NCI-H1417 (cell line): ENCODE measurements at places on chromosomes 11 and 22.

- DNase-seq, result peak; percentile 16
Measured at GRCh38 chr11:57477507-57478189, 17.3 kb downstream of the RTN4RL2 start.

DNA sequence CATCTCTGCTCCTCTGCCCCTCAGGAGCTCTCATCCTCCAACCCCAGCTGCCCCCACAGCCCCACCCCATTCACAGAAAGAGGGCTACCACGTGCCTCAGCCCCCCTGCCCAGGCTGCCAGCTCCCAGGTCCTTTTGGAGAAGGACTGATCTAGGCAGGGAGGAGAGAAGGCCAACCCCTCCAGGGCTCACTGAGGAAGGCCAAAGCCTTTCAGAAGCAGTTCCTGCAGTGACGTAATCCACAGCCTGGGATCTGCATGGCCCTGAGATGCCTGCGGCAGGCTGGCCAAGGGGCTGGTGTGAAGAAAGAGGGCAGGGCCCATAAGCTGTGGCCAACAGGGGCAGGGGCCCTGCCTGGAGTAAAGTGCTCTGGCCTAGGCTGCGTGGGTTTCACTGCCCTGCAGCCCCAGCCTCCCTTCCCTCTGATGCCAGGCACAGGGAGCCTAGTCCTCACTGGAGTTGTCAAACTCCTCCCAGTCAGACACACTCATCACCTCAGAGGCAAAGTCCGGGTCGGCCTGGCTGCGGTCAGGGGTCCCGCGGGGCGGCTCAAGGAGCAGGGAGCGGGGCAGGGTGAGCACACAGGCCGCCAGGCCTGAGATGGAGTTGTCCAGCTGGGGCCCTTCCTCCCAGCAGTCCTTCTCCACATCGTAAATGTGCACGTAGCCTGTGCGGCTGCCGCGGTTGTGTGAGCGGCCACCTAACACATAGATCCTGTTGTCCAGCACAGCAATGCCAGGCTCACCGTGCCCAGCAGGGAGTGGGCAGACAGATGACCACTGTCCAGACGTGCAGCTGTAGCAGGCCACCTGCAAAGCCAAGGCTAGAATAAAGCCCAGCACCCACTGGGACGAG, 4.2 kb upstream of the SCARF2 start:
- DNase-seq, result no peak

DNA sequence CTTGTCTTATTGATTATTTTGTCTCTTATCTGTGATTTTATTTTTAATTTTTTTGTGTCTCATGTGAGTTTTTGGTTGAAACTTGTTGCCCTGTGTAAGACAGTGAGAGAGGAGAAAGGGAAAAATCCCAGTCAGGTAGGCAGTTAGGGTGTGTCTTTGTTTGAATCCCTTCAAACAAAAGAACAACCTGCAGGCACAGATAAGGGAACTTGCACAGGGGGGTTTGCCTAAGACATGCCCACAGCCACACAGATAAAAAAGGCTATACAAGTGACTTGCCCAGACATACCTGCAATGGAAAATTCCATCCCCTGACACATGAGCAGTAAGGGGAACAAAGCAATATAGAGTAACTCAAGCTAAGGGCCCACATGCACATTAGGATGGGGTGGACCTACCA, 127.8 kb upstream of the PLET1 start:
- DNase-seq, result no peak

- no peak for DNase-seq
Measured at GRCh38 chr22:49647627-49648026, 180.0 kb downstream of the BRD1 start.

GRCh38 chr11:44017443-44018126, 30.2 kb upstream of the ACCSL start:
- DNase-seq, result no peak

DNA sequence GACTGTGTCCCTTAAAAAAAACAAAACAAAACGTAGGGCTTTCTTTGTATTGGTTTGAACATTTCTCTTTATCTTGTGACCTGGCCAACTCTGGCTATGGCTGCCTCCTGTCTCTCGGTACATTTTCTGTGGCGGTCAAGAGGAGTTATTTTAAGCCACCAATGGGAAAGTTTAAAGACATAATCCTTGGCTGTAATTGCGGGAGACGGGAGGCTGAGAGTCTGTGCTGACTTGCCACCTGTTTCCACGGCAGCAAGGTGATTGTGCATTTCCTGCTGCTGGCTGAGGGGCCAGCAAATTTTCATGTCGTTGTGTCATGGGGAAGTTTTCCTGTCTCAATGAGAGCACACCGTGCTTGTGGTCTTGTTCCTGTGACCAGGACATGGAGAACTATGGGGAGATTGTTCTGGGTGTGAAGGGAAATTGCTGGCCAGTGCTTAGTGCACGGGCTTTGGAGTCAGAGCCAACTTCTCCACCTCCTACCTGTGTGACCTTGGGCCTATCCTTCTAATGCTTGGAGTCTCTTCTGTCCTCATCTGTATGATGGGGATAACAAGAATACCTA, 11.0 kb downstream of the PTPRJ start:
- DNase-seq, result peak; percentile 90

GRCh38 chr11:124081483-124081882, 33.8 kb upstream of the VWA5A start:
- DNase-seq, result no peak

- no peak for DNase-seq
Measured at GRCh38 chr11:42161886-42162285, 702.4 kb upstream of the LRRC4C start.

- DNase-seq, result no peak
Measured at GRCh38 chr22:41525450-41526225, 18.6 kb downstream of the POLR3H start.

- no peak for DNase-seq
Measured at GRCh38 chr11:86062719-86063118, 6.2 kb downstream of the PICALM start.

DNA sequence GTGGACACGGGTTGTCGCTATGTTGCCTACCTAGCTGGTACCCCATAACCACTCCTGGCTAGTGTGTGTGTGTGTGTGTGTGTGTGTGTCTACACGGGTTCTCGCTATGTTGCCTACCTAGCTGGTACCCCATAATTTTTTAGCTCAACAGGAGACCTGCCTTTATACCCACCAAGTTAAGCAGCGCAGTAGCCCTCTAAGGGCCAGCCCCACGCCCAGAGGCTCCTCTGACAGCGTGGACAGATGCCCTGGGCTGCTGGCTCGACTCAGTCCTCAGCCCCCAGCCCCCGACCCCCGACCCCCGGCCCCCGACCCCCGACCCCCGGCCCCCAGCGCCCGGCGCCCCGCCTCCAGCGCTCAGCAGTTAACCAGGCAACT, 351 bp upstream of the AKIP1 start:
- no peak for DNase-seq

- no peak for DNase-seq
Measured at GRCh38 chr11:88814076-88814475, 251.7 kb downstream of the GRM5 start.

GRCh38 chr11:103450241-103450640, 341.0 kb downstream of the DYNC2H1 start:
- DNase-seq, result no peak

- no peak for DNase-seq
Measured at GRCh38 chr11:92554688-92555087, 330.1 kb downstream of the FAT3 start.

GRCh38 chr11:70126494-70126893, 48.4 kb downstream of the ANO1 start:
- no peak for DNase-seq

DNA sequence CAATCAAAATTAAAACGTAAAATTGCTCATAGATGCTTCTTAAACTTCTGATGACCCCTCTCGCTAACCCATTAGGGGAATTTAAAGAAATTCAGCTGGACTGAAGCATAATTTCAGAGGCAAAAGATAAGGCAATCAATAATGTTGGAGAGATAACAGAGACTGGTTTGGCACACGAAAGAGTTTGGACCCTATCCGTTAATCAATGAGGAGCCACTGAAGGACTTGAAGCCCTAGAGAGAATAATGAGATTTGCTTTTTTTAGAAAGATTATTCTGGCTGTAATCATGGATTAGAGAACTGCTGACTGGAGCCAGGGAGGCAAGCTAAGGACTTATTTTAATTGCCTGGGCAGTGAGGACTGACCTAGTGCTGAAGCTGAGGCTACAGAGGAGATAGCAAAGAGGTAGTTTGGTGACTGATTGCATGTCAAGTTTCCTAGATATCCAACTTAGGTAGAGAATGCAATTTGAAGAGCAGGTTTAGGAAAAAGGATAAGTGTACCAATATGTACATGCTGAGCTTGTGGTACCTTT, 11.9 kb upstream of the ARHGAP42 start:
- no peak for DNase-seq

DNA sequence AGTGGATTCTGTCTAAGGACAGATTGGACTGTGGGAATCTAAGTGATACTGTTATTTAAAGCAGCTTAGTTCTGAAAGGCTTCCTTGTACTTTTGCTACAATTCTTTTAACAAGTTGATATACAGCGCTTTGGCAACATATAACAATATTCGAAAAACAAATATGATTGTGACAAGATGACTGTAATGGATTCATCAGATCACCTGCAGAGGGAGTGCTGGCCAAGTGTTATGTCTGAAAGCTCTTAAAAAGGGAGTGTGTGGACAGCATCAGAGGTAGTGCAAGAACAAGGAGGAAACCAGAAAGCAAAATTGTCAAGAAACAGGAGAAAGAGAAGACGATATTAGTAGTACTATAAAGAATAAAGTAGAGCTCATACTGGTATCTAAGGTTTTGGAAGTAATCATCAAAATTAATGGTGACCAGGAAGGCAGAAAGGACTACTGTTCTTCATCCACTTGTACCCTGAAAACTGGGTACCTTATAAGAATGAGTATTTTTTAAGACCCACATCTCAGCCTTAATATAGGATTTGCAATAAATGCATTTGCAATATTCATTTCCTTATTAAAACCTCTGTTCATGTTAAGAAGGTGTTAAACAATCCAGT, 1112.0 kb upstream of the CCDC90B start:
- DNase-seq, result peak; percentile 47

DNA sequence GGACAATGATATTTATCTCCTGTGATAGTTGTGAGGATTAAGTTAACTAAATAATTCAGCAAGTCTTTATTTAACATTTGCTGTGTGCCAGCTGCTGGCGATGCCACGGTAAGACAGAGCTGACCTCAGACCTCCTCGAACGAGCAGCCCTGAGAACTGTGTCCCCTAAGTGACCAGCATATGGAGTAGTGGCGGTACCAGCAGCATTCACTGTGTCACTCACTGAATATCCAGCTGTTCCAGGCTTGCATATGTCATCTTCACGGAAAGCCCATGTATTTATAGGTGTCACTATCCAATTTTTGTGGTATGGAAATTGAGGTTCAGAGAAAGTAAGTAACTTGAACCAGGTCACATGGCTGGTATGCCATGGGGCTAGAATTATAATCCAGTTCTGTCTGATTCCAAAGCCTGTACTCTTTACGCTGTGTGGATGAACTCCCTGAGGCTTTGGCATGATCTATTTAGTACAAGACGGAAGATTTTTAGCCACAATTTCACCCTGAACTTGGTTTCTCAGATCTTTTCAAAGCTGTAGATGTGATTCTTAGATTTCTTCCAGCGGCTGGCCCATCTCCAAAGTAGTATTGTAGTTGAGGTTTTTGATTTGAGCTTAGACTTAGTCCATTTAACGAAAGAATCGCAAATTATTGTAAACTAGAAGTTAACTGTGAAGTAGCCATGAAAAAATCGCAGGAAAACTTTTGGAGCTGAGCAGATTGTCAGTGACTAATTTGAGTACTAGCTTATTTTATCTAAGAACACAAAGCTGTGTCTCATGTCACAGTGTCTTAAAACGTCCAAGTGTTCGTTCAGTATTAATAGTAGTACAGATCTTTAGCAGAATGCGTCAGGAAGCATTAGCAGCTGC, 49.4 kb upstream of the MYO18B start:
- no peak for DNase-seq

- no peak for DNase-seq
Measured at GRCh38 chr22:23908587-23909205, 14.5 kb downstream of the MIF start.

DNA sequence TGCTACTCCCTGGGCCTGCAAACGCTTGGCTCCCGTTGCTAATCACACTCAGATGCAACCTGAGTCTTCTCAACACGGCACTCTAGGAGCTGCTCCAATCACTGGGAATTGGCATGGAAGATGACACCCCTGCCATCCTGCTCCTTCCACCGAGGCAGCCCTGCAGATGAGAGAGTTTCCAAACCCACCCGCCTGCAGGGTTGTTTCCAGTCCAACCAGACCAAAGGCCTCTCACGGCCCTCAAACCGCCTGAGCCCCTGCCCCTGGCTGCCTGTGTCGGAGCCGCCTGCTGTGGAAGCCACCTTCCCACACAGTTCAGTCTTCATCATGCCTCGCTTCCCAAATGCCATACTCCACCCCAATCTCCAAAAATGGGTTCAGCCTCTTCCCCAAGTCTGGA, 36.8 kb upstream of the TP53I11 start:
- DNase-seq, result peak; percentile 68

GRCh38 chr22:48579043-48579927, 1248.4 kb downstream of the BRD1 start:
- no peak for DNase-seq

GRCh38 chr11:99160447-99160846, 139.7 kb downstream of the CNTN5 start:
- no peak for DNase-seq

DNA sequence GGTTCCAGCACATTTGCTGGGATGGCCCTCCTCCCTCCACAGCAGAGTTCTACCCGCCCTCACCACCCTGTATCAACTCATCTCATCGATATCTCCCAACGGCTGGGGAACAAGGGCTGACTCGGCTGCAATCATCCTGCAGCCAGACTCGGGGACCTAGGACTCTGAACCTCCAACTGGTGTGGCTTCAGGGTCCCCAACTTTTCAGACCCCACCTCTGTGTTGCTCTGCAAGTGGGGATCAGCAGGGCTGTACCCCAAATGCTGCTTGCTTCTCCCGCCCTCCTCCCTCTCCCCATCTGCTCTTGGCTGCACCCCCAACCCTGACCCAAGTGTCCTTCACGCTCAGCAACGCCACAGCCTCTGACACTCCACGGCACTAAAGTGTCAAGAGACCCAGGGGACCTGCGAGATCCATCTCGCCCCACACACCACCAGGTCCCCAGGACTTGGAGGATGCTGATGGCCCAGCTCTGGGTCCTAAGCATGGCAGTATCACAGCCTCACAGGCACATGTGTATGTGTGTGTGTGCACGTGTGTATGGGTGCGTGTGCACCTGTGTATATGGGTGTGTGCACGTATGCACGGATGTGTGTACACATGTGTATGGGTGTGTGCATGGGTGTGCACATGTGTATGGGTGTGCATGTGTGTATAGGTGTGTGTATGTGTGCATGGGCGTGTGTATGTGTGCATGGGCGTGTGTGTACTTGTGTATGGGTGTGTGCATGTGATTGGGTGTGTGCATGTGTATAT, 26.4 kb downstream of the KCNQ1 start:
- DNase-seq, result no peak

GRCh38 chr11:122107566-122107965, 8.4 kb downstream of the BLID start:
- DNase-seq, result no peak

GRCh38 chr11:68549789-68550484, 89.4 kb downstream of the PPP6R3 start:
- DNase-seq, result no peak
